Activated CD4-positive, alpha-beta T cell treated with anti-CD3 and anti-CD28 coated beads, Interleukin-2, amount 10 ng/mL, durations not matched to agents 24 days and 14 days (primary cell): ENCODE measurements at places on chromosomes 6 and 20.

DNA sequence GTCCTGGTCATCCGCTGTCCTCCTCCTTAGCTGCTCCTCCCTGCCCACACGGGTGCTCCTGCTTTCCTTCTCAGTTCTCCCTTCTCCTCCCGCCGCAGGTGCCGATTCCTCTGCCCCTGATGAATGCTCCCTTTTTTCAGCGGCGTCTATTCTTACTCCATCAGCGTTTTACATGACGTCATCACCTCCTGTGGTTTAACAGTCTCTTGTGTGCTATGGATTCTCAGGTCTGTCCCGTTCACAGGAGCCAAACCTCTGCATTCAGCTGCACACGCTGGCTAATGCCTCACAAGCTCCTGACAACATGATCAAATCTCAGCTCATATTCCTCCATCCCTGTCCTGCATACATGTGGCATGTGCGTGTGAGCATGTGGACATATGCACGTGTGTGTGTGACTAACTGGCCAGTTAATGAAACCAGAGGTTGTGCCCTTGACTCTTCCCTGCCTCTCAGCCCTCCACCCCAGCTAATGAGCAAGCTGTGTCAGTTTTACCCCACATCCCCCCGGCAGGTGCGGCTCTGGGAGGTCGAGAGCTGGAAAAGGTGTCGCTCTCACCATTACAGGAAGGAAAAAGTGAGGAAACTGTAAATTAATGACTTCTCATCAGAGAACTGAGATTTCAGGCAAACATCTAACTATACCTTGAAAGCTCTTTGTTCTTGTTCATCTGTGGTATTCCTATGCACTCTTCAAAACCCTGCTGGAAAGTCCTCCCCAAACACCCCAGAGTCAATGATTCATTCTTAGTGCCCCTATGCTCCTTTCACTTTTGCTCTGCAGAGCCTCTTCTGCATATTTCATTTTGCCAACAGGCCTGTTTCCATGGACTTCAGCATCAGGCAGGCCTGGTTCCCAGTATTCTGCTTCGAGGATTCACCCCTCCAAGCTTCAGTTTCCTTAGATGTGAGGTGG lies 163.1 kb downstream of the TTLL2 start:
- H3K4me3 ChIP-seq: no peak overlapping the region
- DNase-seq: no peak
- H3K4me1 ChIP-seq: no peaks in the 10 kb centered on the region
- no peak overlapping the region for H3K27ac ChIP-seq

GRCh38 chr6:19736066-19736465 lies 101.1 kb upstream of the ID4 start:
- H3K4me1 ChIP-seq: no peaks in the 10 kb centered on the region
- H3K4me3 ChIP-seq: no peak overlapping the region
- H3K27me3 ChIP-seq: no peaks in the 10 kb centered on the region

- no peak overlapping the region for H3K27ac ChIP-seq
- no peaks in the 10 kb centered on the region for H3K4me1 ChIP-seq
- H3K36me3 ChIP-seq: no peaks in the 10 kb centered on the region
- no peak overlapping the region for H3K4me3 ChIP-seq
- DNase-seq: no peak
Measured at GRCh38 chr6:167774881-167775280, 51.8 kb upstream of the AFDN start.

GRCh38 chr6:35427435-35427834 lies 24.7 kb upstream of the FANCE start:
- H3K27ac ChIP-seq: no peak overlapping the region
- peaks cover 7% of the 10 kb centered on the region for H3K4me1 ChIP-seq
- H3K36me3 ChIP-seq: peaks cover 39% of the 10 kb centered on the region
- no peak for DNase-seq
- H3K27me3 ChIP-seq: no peaks in the 10 kb centered on the region

DNA sequence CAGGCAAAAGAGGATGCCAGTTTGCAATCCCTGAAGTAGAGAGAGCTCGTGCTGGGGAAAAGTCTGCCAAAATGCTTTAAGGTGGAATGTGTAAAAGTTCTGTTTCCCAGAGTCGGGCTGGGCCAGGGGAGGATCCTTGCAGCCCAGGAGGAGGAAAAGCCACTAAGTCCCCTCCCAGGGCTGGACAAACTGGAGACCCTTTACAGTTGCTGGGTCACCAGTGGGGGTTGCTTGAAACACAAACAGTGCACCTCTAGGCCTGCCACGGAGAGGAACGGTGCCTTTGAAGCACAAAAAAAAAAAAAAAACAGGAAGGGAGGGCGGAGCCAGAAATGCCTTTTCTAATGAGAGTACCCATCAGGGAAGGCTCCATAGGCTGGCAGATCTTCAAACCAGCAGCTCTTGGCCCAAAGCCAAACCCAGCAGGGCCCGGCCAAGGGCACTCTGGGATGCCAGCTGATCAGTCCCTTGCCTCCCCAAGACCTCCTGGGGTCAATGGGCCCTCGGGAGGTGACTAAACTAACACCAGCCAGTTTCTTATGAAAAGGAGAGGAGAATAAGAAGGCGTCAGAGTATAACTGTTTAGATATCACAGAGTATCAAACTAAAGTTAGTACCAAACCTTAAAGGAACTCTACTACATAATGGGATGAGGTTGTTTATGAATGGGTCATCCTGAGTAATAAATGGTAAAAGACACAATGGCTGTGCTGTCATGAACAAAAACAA lies 23.7 kb downstream of the HLA-A start:
- H3K27ac ChIP-seq: peak overlapping the region; percentile 97
- peaks cover 3% of the 10 kb centered on the region for H3K27me3 ChIP-seq
- H3K4me3 ChIP-seq: peak overlapping the region; percentile 94
- H3K36me3 ChIP-seq: peaks cover 2% of the 10 kb centered on the region
- peak; percentile 89 for DNase-seq

GRCh38 chr6:159075506-159076228 lies 30.9 kb upstream of the TAGAP start:
- no peaks in the 10 kb centered on the region for H3K27me3 ChIP-seq
- H3K36me3 ChIP-seq: no peaks in the 10 kb centered on the region
- no peak for DNase-seq
- H3K4me1 ChIP-seq: peaks cover 38% of the 10 kb centered on the region
- no peak overlapping the region for H3K4me3 ChIP-seq

DNA sequence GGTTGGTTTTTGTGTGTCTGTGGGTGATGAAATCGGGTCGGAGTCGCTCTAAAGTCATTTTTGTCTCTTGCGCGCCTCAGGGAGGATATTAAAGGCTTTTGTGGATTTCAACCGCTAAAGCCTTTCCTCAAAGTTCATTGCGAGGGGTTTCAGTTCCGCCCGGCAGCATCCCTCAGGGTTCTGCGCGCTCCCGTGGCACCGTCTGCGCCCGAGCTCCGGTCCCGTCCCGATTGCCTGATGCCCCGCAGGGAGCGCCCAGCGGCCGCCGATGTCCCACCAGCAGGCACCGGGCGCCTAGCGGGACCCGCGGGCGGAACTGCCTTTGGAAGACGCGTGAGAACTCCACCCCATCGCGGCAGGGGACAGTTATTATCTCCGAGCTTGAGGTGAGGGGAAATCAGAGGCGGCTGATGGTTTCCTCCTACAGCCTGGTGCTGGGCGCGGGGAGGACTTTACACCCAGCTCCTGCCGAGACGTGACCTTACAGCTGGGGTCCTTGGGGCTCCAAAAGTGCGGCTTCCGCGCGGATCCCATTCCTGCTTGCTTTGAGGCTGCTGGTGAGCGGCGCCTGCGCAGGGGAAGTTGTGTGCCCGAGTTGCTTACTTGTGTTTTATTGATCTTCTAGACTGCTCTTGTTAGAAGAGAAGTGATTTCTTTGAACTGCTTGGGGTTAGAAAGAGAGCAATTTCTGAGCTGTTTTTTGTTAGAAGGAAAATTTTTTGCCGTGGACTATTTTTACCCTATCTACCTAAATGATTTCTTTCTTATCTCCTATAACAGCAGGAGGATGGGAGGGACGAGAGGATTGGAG lies 27.1 kb downstream of the ULBP1 start:
- peaks cover 37% of the 10 kb centered on the region for H3K4me1 ChIP-seq
- H3K27me3 ChIP-seq: peaks cover 93% of the 10 kb centered on the region
- peak overlapping the region; percentile 54 for H3K27ac ChIP-seq
- DNase-seq: peak; percentile 78

DNA sequence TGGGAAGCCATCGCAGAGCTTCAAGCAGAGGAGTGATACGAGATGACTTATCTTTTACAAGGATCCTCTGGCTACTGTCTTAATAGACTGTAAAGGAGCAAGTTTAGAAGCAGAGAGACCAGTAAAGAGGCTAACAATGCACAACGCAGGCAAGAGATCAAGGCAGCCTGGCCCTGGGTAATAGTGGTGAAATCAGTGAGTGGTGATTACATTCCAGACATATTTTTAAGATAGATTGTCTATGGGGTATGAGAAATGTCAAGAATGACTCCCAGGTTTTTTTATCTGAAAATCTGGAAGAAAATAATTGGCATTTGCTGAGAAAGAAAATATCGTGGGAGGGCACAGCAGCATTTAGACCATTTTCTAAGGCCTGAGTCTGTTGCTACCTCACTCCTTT lies 213.6 kb upstream of the HTR1E start:
- DNase-seq: no peak
- H3K27me3 ChIP-seq: no peaks in the 10 kb centered on the region
- H3K27ac ChIP-seq: no peak overlapping the region
- H3K4me3 ChIP-seq: no peak overlapping the region
- H3K4me1 ChIP-seq: no peaks in the 10 kb centered on the region

GRCh38 chr20:24488800-24489175 lies 19.4 kb downstream of the SYNDIG1 start:
- no peaks in the 10 kb centered on the region for H3K36me3 ChIP-seq
- no peaks in the 10 kb centered on the region for H3K27me3 ChIP-seq
- no peak overlapping the region for H3K4me3 ChIP-seq
- no peak overlapping the region for H3K27ac ChIP-seq
- no peak for DNase-seq
- no peaks in the 10 kb centered on the region for H3K4me1 ChIP-seq

GRCh38 chr6:96917098-96917497 lies 7.4 kb upstream of the KLHL32 start:
- H3K36me3 ChIP-seq: no peaks in the 10 kb centered on the region
- DNase-seq: no peak
- H3K4me1 ChIP-seq: peaks cover 7% of the 10 kb centered on the region

DNA sequence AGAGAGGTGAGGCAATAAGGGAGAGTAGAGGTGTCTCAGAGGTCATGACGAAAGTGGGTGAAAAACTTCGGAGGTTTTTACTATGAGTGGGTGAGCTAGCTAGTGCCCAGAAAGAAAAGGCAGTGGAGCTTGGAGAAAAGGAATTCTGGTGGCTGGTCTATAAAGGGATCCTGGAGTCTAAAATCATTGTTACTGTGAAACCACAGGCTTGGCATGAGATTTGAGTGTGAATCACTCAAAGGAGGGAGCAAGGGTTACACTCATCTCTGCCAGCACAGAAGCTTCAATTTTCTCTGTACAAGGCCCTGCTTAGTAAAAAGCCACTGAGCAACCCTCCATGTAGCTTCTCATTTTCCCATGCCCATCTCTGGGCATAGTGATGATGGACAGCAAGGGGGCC lies 47.5 kb downstream of the CD83 start:
- H3K27ac ChIP-seq: no peak overlapping the region
- no peak for DNase-seq
- no peaks in the 10 kb centered on the region for H3K36me3 ChIP-seq
- peaks cover 2% of the 10 kb centered on the region for H3K27me3 ChIP-seq

- peaks cover 2% of the 10 kb centered on the region for H3K27me3 ChIP-seq
- no peaks in the 10 kb centered on the region for H3K36me3 ChIP-seq
- no peak for DNase-seq
- H3K4me3 ChIP-seq: no peak overlapping the region
- H3K4me1 ChIP-seq: no peaks in the 10 kb centered on the region
Measured at GRCh38 chr6:41741625-41742490, 5.3 kb downstream of the PGC start.

DNA sequence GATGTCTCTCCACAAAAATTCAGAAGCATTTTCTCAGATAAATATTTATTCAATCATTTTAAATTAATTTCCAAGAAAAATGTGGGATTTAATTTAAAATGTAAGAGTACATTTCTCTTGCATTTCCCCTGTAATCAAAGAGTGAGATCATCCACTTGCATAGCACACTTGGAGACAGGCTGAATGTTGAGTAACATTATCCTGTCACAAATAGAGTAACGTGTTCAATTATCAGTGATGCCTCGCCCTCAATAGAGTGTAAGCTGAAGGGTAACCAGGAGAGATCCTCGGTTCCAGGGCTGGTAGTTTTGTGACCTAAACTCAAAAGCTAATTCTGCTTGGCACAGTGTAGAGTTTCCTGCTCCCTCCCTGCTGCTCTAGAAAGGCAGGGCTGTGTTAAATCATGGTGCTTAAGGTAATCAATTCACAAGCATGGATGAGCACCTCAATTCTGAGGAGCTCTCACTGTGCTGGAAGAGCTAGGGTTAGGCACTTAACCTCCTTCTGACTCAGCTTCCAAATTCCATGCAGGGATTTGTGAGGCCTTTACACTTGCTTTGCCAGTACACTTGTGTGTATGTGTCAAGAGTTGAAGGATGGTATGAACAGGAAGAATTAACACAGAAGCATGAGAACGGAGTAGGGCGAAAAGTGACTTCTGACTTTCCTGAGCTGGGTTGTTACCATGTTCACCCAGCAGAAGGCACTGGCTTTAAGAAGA lies 56.6 kb downstream of the MMUT start:
- no peaks in the 10 kb centered on the region for H3K27me3 ChIP-seq
- no peak for DNase-seq
- H3K27ac ChIP-seq: no peak overlapping the region
- H3K4me3 ChIP-seq: no peak overlapping the region

DNA sequence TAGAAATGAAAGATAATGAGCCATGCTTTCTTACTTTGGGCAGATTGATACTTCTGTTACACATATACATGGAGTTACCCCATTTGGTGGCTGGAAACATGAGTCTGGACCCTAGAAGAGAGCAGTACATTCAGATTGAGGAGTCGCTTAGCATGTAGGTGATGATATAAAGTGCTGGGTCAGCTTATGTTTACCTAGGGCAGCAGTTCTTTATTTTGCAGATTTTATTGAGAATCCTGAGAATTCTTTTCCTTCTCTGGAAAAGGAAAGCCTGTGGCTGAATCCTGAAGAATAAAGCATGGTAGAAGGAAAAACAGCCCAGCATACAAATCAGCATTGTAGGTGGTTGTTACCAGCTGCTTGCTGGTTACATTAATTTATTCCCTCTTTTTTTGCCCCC lies 91.2 kb downstream of the SMAP1 start:
- no peak for DNase-seq
- H3K36me3 ChIP-seq: peaks cover 28% of the 10 kb centered on the region
- H3K4me3 ChIP-seq: no peak overlapping the region
- no peaks in the 10 kb centered on the region for H3K4me1 ChIP-seq
- no peak overlapping the region for H3K27ac ChIP-seq
- no peaks in the 10 kb centered on the region for H3K27me3 ChIP-seq

DNA sequence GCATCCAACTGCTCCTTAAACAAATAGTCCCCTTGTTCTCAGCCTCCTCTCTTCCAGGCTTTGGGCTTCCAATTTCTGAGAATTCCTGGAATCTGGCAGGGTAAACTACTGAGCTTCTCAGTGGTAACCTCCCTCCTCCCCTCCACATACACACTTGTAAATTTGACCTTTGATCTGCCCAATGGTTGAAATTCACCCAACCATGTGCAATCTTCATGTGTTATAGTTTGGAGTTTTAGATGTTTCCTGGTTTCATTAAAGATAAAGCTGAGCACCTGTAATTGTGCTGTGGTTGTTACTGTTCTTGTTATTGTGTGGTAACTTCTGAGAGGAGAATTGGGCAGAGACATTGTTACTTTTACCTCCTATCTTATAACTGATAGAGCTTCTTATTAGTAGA lies 328.4 kb downstream of the TPBG start:
- no peak for DNase-seq
- H3K4me3 ChIP-seq: no peak overlapping the region
- no peaks in the 10 kb centered on the region for H3K36me3 ChIP-seq
- H3K4me1 ChIP-seq: no peaks in the 10 kb centered on the region
